H7 (cell line): ENCODE measurements at places on chromosomes 3 and 15.

DNA sequence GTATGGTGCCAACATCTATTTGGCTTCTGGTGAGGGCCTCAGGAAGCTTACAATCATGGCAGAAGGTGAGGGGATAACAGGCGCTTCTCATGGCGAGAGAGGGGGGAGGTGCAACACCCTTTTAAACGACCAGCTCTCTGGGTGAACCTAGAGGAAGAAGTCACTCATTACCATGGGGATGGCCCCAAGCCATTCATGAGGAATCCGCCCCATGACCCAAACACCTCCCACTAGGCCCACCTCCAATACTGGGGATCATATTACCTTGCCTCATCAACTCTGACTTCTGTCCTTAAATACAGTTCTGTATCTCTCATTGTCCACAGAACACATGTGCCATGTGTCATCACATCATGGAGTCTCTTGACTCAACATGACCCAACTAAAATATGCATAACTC lies 37.5 kb upstream of the CLRN1 start:
- no peak for DNase-seq

DNA sequence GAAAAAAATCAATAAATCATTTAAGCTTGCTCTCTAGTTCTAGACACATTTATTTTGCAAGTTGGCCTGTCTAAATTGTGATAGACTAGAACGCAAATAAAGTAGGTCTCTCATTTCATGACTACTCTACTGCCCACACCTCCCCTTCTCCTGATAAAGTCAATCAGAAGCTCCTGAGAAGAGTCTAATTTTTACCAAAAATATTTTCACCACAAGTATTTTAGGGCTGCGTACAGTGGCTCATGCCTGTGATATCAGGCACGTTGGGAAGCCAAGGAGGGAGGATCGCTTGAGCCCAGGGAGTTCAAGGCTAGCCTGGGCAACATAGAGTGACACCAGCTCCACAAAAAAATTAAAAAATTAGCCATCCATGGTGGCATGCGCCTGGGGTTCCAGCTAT lies 136.5 kb downstream of the TBC1D5 start:
- no peak for DNase-seq

DNA sequence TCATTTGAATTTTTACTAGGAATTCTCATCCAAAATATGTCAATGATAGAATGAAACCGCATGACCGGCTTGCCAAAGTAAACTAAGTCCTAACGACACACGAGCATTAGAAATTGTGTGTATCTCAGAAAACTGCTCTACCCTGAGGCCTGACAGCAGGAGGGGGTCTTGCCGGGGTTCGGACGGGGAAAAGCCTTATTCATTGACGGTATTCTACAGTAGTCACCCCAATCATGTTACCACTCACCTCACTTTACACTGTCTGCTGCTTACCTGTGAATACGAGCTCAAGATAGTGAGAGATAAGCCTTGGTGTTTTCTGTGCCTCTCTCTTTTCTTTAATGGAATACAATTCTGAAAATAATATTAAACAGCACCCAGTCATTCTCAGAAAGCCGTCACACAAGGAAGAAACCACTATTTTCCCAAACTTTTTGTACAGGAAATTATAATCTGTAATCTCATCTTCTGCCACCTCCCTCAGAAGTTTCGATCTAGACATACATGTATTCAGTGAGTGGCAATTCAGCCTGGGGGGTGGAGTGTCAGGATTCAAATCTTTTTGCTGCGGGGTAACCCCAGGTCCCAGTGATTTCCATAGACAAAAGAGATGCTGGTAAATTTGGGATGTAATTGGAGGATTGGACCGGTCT lies 492 bp upstream of the FAM43A start:
- no peak for DNase-seq

GRCh38 chr3:36933540-36934296 lies 11.1 kb downstream of the TRANK1 start:
- DNase-seq: no peak

DNA sequence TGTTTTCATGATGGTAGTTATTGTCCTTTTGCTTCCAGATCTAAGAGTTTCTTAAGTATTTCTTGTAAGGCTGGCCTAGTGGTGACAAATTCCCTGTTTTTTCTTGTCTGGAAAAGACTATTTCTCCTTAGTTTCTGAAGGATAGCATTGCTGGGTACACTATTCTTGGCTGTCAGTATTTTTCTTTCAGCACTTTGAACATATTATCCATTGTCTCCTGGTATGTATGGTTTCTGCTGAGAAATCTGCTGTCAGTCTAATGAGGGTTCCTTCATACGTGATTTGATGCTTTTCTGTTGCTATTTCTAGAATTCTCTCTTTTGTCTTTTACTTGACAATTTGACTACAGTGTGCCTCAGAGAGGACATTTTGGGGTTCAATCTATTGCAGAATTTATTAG lies 134.3 kb downstream of the CGGBP1 start:
- DNase-seq: no peak

- no peak for DNase-seq
Observed at GRCh38 chr3:77605308-77605707, 565.4 kb downstream of the ROBO2 start.

DNA sequence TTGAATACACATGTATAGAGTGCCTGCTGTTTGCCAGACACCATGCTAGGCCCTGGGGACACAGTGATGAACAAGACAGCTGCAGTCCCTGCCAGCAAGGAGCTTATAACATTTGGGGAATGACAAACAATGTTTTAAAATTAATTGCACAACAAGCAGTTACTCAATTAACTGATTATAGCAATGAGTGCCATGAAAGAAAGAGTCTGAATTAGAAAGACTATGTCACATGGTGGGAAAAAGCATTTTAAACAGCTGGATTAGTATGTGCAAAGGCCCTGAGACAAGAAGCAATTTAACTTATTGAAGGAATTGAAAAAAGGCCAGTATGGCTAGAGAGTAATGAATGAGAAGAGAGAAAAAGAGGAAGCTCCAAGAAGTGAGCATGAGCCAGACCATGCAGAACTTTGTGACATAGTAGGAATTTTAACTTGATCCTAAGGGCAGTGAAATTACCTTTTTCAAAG lies 64.5 kb upstream of the PLXNA1 start:
- no peak for DNase-seq

DNA sequence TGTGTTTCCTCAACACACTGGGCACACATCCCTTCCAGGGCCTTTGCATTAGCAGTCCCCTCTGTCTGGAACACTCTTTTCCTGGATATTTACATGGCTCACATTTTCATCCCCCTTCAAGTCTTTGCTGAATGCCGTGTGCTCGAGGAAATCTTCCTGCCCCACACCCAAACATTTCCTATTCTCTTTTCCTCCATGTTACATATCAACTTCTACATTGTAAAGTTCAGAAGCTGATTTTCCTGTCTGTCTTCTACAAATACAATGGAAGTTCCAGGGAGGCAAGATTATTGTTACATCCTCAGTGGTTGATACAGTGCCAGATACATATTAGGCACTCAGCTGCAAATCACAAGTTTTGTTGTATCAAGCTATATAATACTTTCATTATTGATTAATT lies 4.1 kb downstream of the ACAD11 start:
- DNase-seq: no peak

- DNase-seq: no peak
Observed at GRCh38 chr3:110679285-110679684, 392.3 kb upstream of the NECTIN3 start.

GRCh38 chr3:23919628-23920027 lies 2.7 kb downstream of the RPL15 start:
- no peak for DNase-seq

GRCh38 chr15:40354408-40355171 lies 3.4 kb upstream of the DISP2 start:
- DNase-seq: peak; percentile 91

GRCh38 chr3:43410592-43410991 lies 124.3 kb downstream of the SNRK start:
- no peak for DNase-seq

- DNase-seq: peak; percentile 73
Observed at GRCh38 chr15:71743861-71744382, 66.4 kb upstream of the NR2E3 start.

DNA sequence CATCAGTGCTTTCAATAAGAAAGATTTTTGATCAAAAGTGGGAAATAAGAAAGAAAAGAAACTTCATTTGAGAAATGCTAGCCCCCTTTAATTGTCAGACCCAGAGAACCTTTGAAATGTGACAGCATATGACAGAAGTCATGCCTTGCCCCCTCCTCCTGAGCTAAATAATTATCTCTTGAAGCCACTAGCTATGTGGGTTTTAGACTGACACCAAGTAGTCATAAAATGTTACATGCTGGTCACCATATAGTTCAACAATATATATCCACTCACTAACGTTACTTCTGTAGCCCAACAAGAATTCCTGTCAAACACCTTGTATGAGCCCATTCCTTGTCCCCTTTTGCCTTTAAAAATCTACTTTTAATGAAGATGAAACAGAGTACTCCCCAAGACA lies 43.1 kb upstream of the AADACL2 start:
- DNase-seq: no peak

GRCh38 chr3:30282154-30282696 lies 324.2 kb upstream of the TGFBR2 start:
- DNase-seq: peak; percentile 26
